ENCODE measurements at places on chromosomes 11 and 22.

GRCh38 chr11:98365190-98365589, 655.6 kb upstream of the CNTN5 start:
- DNase-seq, result no peak

- no peak for DNase-seq
Measured at GRCh38 chr11:94700622-94701021, 67.5 kb upstream of the AMOTL1 start.

DNA sequence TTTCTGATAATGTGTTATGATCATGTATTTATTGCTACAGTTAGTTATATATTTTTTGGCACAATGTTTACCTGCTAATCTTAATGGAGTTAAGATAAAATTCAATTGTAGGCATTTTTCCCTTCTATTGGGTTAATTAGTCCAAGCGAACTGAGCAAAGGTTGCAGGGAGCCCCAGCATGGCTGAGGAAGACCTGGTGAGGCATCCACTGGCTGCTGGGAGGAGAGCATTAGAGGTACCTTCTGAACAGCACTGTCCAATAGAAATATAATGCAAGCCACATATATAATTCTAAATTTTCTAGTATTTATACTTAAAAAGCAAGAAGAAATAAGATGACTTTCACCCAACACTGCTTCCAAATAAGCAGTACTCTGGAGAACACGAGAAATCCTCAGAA, 689 bp upstream of the TMEM126A start:
- no peak for DNase-seq

- DNase-seq, result peak; percentile 91
Measured at GRCh38 chr22:39496131-39496838, 5.8 kb upstream of the MIEF1 start.

- DNase-seq, result no peak
Measured at GRCh38 chr22:32411402-32411801, 645 bp downstream of the RTCB start.

All from posterior vena cava (tissue), 2 donors.